ENCODE measurements at places on chromosomes 2 and 18.

DNA sequence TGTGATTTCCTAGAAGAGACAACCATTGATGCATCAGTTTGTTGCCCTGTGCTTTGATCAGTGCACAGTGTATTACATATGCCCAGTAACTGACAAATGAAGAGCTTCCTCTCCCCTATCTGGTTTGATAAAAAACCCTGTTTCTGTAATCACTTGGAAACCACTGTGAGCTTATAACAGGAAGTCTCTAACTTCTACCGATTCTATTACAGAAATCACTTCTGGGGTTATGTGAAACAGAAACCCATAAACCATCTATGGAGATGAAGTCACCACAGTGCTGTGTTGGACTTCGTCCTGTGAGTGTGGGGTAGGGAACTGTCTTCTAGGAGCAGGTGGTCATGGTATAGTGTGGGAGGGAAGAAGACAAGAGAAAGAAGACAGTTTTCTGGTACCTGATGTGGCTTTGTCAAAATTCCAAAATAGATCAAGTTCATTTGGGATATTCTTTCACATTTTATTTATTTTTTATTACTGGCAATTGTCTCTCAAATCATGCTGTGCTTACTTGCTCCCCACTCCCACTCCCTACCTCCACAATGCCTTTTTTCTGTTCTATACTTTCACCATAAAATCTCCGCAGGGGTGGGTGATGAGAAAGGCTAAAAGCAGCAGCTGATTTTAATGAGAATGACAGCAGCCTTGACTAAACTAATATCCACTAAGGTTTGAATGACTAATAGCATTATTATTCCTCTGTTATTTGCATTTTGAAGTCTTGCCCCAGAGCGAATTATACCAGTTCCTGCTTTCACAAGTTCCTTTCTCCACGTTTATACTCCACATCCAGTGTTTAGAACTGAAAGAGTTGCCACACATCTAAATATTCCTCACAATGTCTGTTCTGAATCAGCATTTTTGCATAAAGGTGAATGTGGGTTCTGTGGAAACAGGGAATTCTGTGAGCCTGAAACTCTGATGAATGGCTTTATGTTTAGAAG, 41.7 kb upstream of the RND3 start:
- no peak for DNase-seq

DNA sequence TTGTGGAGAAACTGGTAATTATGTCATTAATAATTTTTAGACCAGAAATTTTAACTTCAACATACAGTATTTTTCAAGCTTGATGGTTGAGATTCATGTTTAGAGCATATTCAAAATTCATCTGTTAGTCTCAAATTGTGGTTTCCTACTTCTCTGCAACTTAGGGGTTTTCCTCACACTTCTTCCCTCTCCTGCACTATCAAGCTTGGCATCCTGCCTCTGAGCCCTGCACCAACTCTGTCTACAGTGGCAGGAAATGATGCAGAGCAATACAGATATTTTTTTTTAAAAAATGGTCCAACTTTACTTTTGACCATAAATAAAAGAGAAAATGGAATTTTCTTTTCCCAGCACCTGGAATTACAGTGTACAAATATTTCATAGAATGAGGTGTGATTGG, 247.3 kb downstream of the NUP35 start:
- no peak for DNase-seq

- DNase-seq = no peak
These were observed 521.9 kb downstream of the EPHA4 start for GRCh38 chr2:221050020-221050795.

DNA sequence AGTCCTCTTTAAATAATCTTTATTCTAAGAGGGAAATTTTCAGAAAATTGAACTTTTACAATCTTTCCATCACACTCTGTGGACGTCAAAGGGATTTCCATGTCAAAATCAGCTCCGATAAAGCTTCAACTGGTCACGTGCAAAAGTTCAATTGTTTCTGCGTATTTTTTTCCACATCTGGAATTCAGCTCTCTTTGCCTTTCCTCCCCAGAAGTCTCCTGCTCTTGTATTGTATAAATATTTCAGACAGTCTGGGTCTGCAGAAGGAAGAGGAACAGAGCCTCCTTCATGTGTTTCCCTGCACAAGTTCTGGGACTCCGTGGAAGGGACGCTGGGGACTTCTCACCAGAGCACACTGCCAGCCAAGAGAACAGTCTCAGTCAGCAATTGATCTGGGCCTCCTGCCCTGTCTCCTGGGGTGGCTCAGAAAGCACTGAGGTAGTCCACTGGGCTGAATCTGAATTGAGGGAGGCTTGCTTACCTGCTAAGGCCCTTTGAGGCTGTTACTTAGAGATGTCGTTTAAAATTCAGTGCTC, 251.5 kb downstream of the TFCP2L1 start:
- no peak for DNase-seq

DNA sequence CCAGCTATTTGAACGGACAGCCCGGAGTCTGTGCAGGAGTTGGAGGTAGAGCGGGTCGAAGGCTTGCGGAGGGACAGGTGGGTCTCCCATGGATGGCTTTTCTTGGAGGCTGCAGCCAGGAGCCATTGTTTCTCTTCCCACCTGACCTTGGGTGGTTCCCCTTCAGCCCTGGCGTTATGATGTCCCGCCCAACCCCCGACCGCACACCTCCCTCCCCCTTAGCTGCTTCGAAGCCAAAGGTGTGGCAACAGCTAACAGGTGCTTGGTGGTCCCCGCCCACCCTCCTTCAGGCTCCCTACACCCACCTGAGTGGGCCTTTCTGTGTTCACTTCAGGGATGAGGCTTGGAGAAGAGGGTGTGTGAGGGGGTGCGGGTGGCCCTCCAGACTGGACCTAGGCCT, 62.7 kb downstream of the HPCAL1 start:
- no peak for DNase-seq

GRCh38 chr2:5617358-5617757, 74.8 kb upstream of the SOX11 start:
- no peak for DNase-seq

DNA sequence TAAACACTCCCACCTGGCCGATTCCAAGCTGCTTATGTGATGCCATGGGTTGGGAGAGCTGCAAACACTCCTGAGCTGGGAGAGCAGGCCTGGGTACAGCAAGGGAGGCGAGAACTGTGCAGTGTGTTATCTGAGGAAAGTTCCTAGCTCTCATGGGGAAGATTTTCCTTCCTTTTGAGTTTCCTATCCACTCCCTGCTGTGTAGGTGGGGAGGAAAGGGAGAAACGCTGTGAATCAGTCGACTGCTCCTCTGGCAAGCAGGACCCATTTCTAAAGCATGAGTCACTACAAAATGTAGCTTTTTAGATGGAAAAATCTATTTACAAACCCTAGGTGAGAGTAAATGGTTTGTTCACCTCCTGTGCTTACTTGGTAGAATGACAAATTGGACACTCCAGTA, 80.4 kb downstream of the SH3RF3 start:
- DNase-seq = no peak

DNA sequence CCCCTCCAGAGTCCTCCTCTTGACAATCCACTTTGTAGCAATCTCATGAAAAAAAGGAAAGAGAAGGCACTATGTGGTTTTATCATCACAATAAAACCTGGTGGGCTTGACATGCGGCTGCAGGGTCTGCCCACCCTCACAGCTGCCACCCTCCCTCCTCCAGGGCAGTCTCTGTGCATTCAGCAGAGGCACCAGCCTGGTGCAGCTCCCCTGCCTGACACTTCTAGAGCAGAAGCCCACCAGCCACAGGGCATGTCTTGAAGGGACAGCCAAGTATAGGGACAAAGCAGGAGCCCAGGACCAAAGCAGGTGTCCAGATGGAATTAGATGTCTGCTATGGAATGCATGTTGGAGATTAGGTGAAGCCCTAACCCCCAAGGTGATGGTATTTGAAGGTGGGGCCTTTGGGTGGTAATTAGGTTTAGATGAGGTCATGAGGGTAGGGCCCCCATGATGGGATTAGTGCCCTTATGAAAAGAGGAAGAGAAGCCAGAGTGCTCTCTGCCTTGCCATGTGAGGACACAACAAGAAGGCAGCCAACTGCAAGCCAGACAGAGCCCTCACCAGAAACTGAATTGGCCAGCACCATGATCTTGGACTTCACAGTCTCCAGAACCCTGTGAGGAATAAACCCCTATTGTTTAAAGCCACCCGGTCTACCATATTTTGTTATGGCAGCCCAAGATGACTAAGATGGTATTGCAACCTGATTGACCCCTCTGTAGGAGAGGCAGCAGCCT, 86.9 kb downstream of the MCFD2 start:
- no peak for DNase-seq

GRCh38 chr2:110678457-110679336, 834 bp upstream of the BUB1 start:
- no peak for DNase-seq

GRCh38 chr2:55161295-55162210, 70.5 kb downstream of the CLHC1 start:
- DNase-seq = no peak

DNA sequence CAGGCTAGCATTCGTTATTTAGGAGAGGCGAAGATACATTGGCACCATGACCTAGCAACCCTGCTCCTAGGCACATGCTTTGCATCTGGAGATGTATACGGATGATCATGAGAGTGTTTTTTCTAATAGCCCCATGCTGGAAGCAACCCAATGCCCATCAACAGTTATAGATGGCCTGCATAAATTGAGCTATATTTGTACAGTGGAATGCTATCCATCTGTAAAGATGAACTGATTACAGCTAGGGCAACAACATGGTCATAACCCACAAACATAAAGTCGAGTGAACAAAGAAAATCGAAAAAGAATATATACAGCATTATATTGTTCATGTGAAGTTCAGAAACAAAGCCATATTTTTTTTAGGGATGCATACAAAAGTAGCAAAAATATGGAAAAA, 20.6 kb upstream of the CHRNA1 start:
- no peak for DNase-seq

GRCh38 chr2:139925903-139926302, 1145.7 kb upstream of the NXPH2 start:
- DNase-seq = no peak

DNA sequence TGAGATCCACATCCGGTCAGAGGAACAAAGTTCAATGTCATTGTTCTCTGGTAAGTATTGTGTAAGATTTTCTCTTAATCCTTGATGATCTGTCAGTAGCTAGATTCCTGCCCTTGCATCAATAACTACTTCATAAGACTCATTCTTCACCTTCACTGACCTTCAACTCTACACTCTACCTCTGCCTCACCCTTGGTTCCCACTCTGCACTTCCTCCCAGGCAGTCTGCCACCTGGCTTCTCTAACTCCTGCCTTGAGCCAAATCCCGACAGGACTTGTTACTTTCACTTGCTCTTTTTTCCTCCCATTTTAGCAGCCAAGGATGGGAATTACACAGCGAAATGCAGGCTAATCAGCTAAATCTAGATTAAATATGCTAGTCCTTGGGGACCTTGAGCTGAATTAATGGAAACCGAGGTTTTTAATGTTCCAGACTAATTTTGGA, 190.7 kb downstream of the DLGAP1 start:
- no peak for DNase-seq
